ENCODE measurements at places on chromosomes 6 and 20.

GRCh38 chr20:49677777-49678758 lies 35.6 kb downstream of the B4GALT5 start:
- no peak for DNase-seq

DNA sequence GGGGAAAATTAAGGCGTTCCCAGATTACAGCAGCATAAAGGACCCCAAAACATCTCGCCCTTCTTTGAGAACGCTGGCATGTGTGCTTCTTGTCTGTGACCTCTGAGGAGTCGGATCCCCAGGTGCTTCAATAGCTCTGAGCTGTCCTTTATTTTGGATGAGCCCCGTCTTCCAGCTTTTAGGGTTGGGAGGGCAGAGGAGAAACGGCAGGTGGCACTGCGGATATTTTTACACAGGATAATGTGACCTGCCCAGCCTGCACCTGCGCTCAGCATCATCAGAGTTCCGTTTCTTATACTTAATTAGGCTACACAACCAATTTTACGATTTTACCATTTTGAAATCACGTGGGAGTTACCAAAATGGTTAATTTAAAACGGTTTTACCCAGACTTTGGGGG lies 147.7 kb upstream of the RPS6KA2 start:
- DNase-seq = no peak

DNA sequence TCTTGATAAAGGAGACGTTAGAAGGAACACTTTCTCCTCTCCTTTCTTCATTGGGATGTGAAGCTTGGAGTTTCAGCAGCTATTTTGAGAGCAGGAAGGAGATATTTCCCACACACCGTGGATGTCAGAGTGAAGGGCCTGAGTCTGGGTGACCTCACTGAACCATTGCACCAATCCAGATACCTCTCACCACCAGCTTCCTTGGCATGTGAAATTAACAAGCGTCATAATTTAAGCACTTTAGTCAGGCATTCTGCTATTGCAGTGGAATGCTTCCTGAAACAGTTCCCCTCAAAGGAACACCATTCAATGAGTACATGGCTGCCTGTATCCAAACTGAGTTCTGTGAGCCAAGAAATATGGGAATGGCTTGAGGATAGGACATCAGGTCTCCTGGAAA lies 83.7 kb downstream of the CHMP4B start:
- DNase-seq = no peak

DNA sequence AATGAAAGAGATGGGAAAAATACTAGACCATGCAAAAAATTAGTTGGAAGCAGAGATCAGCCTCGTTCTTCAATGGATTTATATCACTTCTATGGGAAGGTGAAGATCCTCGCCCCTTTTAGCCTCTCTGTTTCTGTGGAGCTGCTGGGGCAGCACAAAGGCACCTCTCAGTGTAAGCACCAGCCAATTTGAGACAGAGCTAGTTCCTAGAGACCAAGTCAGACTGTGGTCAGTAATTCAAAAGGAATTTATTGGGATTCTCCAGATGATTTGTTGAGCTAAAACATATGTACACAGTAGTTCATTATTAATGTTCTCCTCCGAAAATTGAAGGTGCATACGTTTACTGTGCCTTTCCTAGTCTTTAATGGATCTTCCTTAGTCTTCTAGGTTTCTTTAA lies 42.4 kb downstream of the SCGN start:
- no peak for DNase-seq
